ENCODE measurements at places on chromosomes 16 and 17.

DNA sequence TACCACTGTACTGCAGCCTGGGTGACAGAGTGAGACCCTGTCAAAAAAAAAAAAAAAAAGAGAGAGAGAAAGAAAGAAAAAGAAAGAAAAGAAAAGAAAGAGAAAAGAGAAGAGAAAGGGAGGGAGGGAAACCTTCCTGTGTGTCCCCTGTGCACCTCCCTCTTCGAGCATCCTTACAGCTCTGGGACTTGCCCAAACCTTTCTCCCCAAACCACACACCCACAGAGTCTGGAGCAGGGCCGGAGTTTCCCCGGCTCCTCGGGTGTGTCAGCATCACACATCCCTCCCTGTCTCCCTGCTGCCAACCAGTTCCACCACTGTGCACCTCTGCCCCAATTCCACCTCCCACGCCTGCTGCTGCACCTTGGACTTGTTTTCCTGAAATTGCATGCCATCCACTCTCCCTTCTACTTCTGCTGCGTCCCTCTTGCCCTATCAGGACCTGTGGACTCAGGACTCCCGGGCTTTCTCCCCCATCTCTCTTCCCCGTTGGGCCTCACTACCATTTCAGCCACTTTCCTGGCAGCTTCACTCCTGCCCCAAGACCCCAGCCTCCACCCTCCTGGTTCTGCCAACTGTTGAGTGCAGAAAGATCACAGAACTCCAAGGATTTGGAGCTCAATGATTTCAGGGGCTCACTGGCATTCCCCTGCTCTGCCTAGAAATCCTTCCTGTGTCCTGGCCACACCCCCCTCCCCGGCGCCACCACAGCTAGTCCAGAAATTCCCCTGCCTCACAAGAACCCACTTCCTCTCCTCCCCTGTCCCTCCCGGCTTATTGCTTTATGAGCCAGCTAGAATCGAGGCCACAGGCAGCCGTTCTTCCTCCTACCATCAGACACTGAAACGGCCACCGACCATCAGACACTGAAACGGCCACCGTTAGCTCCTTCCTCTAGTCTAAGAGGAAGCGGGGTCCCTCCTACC, 3.7 kb upstream of the CDK3 start:
- DNase-seq: peak; percentile 30

DNA sequence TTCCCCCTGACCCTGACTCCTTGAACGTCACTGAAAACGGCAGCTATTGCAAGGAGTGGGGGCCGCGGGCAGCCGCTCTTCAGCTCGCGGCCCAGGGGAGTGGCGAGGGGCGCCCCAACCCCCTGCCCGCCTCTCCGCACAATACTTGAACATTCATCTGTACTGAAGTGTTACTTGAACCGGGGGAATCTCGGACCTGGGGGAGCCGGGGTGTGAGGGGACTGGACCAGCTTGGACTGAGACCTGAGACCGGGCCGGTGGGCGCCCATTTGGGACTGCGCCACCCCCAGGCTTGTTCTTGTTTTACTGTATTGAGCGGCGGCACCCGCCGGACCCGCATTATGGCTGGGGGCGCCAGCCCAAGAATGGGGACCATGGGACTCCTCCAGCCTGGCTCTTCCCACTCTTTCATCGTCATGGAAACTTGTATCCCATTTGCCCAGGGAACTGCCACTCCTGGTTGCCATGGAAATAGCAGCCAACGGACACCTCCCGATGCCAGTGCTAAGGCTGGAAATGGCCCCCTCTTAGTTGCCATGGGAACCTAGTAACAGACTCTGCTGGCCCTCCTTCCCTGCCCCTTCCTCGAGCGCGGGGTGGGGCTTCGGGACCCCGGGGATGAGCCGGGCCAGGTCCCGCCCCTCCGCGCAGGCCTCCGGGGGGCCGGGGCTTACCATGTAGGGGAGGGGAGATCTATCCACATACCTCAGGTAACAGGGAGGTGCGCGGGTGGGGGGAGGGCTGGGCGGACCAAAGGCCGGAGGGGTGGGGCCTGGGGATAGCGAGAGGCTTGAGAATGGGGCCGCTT, 805 bp upstream of the ORAI3 start:
- peak; percentile 96 for DNase-seq

GRCh38 chr16:68434624-68435210, 13.6 kb downstream of the SMPD3 start:
- no peak for DNase-seq

GRCh38 chr16:87712184-87712762, 53.5 kb downstream of the KLHDC4 start:
- no peak for DNase-seq

- no peak for DNase-seq
These were observed 29.3 kb downstream of the ACTG1 start for GRCh38 chr17:81483085-81483861.

GRCh38 chr16:11046382-11046931, 102.1 kb downstream of the CLEC16A start:
- DNase-seq: no peak

GRCh38 chr16:49478107-49478506, 104.5 kb downstream of the C16orf78 start:
- DNase-seq: no peak
